Stimulated activated CD4-positive, alpha-beta T cell treated with anti-CD3 and anti-CD28 coated beads, Interleukin-2, amount 100 ng/mL, for 48 hours (primary cell): ENCODE measurements at places on chromosomes 1 and 21.

GRCh38 chr1:108925920-108926319, 37.4 kb downstream of the CLCC1 start:
- DNase-seq, result no peak

DNA sequence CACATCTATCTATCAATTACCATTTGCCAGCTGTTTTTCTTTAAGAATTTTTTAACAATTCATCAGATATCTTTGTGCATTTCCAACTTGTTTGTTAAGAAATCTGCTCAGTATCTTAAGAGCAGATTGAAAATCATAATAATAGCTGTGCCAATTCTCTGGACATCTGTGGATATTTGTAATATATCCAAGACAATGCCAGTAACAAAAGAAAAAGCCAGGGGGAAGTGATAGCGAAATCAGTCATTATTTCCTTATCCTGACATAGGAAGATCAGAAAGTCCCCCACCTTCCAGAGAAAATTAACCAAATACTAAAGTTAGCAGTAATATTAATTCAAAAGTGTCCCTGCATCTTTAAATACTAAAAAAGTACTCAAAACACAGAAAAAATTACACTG, 217.1 kb downstream of the RERE start:
- no peak for DNase-seq

DNA sequence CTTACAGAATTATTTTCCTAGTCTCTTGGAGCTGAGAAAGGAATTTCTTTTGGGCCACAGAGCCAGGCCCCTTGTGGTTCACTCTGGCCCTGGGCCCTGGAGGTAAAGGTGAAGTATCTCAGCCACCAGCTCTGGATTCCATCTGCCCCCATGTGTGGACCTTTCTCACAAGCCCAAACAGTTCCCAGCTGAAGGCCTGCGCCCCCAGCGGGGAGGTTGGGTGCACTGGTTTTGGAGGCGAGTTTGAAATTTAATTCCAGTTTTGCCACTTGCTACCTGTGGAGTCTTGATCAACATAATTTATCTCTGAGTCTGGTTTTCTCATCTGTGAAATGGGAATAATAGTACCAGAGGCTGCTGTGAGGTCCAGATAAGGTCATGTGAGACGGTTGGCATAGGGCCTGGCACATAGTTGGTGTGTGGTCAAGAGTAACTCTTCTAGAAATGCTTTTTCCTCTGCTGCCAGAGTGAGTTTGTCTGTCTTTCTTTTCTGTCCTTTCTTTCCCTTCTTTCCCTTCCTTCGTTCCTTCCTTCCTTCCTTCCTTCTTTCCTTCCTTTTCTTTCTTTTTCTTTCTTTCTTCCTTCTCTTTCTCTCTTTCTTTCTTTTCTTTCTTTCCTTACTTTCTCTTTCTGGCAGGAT, 6.1 kb downstream of the AGTRAP start:
- DNase-seq, result no peak

DNA sequence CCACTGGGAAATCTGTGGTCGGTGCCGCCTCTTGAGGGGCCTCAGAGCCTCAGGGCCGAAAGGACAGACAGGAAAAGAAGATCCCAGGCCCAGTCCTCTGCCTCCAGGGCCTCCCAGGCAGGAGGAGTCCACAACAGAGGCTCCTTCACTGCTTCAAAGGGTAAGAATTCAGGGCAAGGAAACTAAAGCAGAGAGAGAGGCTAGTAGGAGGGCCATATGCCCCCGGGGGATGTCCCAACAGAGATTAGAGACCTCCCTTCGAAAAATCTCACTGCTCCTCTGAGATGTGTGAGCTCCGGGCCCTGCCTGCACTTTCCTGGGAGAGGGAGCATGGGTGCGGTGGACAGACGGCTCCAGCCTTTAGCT, 465.9 kb downstream of the NPHP4 start:
- no peak for DNase-seq

- no peak for DNase-seq
These were observed 138.6 kb upstream of the NGF start for GRCh38 chr1:115476616-115477015.

GRCh38 chr1:5423109-5423508, 569.1 kb downstream of the NPHP4 start:
- no peak for DNase-seq

DNA sequence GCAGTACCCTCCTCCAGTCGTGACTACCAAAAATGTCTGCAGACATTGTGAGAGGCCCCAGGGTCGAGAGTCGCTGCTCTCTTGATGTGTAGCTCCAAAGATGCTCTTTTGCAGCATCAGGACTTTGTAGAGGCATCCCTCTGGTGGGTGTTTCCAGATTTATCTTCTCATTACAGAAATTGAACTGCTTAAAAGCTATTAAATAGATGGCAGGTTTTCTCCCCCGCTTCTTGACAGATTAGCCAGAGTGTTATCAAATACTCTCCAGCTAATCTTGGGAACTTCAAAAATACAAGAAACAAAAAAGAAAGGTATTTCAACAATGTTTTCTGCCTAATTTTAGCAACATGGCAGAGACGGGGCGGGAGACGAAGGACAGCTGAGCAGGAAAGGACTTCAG, 265.2 kb downstream of the KIF26B start:
- no peak for DNase-seq

- no peak for DNase-seq
These were observed 107.0 kb upstream of the TLR5 start for GRCh38 chr1:223249854-223250631.

DNA sequence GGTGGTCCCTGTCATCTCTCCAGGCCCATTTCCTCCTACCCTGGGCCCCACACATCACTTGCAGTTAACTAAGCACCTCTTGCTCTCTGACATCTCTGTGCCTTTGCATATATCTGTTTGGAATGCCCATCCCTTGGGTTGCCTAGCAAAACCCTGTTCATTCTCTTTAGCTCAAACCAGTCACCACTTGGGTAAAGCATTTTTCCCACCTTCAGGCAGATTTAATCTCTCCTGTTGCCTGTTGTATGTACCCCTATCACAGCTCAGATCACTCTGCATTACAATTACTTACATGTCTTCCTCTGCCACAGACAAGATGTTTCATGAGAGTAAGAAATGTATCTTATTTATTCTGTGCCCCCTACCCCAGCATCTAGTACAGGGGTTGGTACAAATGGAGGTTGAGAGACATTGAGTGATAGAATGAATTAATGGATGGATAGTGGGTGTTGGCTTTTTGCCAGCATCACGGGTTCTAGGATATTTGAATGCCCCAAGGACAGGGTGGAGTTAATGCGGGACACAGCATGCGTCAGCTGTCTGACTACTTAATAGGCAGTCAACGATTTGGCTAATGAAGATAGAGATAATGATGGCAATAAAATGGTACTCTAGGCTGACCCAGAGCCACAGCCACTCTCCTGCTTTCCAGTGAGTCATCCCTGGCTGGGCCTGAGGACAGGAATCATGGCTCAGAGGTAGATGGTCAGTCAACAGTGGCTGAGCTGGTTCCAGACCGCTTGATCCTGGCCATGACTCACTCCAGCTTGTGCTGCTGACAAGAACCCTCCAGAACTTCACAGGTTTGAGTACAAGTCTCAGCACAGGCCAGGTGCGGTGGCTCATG, 6.5 kb downstream of the NR0B2 start:
- DNase-seq, result no peak

GRCh38 chr1:66439031-66439740, 94.8 kb upstream of the SGIP1 start:
- no peak for DNase-seq

DNA sequence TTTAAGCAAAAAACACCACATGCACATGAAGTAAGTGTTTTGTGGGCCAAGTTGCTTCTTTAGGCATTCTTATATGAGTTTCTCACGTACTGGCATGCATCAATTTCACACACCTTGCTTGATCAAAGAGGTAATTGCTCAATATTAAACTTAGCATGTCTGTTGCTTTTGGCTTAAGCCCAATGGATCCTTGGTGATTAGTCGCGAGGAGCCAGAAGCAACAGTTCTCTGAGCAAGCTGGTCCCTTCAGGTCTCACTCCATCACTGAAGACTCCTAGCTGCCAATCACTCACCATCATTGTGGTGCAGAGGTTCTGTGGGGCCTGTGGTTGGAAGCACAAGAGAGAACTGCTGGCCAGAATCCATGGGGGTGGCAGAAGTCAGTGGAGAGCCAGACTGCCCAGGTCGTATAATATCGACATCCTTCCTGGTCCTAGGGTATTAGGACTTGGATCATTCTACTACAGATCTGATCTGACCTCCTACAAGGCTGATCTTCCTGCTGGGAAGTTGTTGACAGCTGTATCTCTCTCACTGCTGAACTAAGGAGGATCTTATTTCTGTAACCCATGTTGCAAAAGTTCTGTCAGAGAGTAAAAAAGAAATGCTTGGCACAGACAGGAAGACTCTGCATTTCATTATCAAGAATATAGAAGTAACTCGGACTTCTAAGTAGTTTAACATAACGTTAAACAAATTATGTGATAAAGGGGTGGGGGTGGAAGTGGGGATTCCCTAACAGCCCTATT, 140.5 kb downstream of the NTPCR start:
- no peak for DNase-seq

DNA sequence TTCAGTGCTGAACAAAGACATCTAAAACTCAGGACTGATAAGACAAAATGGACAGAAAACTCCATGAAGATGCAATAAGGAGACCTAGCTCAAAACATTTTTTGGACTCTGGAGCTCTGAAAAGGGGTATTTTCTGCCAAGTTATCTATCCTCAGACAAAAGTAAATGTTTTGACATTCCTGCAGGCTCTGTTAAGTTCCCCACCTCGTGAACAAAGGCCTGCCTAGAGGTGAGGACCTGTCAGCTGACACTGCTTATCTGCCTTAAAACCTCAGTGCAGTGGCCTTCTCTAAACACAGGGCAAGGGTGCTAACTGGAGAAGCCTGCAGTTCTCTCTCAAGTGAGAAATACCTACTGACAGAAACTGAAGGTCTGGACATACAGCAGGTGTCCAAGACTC, 41.1 kb downstream of the COLGALT2 start:
- DNase-seq, result no peak
